Right atrium auricular region (tissue), 2 donors: ENCODE measurements at places on chromosomes 13 and 19. TPM values are rescaled to one million over a fixed set of nuclear protein-coding genes. Genes with fewer than 3 reads are reported as not detected.

GRCh38 chr19:29668746-29669609 lies 3.7 kb downstream of the PLEKHF1 start:
- no peak overlapping the region for H3K4me3 ChIP-seq
- peaks cover 10% of the 10 kb centered on the region for H3K36me3 ChIP-seq
- no peaks in the 10 kb centered on the region for H3K27me3 ChIP-seq
- peak overlapping the region; percentile 94 for H3K27ac ChIP-seq

GRCh38 chr19:7515110-7515644 lies 726 bp upstream of the ZNF358 start:
- H3K4me1 ChIP-seq, result no peaks in the 10 kb centered on the region
- H3K27ac ChIP-seq, result peak overlapping the region; percentile 87
- peak; percentile 66 for DNase-seq
- no peak overlapping the region for H3K4me3 ChIP-seq
- peaks cover 9% of the 10 kb centered on the region for H3K36me3 ChIP-seq
- H3K27me3 ChIP-seq, result no peaks in the 10 kb centered on the region

GRCh38 chr13:26961890-26962615 lies 201.5 kb upstream of the GPR12 start:
- peaks cover 28% of the 10 kb centered on the region for H3K4me1 ChIP-seq
- no peaks in the 10 kb centered on the region for H3K36me3 ChIP-seq
- no peak for DNase-seq

DNA sequence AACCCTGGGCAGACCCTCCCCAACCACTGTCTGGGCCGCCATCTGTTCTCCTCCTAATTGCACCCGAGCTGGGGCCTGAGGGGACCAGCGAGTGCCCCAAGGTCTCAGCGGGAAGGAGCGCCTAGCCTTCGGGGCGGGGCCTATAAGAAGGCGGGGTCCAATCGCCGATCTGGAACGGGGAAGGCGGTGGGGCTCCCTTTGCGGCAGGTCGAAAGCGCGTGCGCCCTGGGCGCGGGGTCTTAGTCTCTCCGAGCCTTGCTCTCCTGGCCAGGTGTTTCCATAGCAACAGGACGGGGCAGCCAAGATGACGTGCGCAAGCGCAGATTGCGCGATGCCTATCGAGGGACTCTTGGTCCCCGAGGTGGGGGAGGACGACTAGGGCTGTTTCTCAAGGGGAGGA lies 2.8 kb downstream of the MAST1 start:
- peaks cover 22% of the 10 kb centered on the region for H3K4me1 ChIP-seq
- H3K27me3 ChIP-seq, result peaks cover 31% of the 10 kb centered on the region
- no peaks in the 10 kb centered on the region for H3K36me3 ChIP-seq
- no peak overlapping the region for H3K27ac ChIP-seq

Gene SIGLEC8
- 0.08 TPM for total RNA-seq
